ENCODE measurements at places on chromosomes 7 and 10.

DNA sequence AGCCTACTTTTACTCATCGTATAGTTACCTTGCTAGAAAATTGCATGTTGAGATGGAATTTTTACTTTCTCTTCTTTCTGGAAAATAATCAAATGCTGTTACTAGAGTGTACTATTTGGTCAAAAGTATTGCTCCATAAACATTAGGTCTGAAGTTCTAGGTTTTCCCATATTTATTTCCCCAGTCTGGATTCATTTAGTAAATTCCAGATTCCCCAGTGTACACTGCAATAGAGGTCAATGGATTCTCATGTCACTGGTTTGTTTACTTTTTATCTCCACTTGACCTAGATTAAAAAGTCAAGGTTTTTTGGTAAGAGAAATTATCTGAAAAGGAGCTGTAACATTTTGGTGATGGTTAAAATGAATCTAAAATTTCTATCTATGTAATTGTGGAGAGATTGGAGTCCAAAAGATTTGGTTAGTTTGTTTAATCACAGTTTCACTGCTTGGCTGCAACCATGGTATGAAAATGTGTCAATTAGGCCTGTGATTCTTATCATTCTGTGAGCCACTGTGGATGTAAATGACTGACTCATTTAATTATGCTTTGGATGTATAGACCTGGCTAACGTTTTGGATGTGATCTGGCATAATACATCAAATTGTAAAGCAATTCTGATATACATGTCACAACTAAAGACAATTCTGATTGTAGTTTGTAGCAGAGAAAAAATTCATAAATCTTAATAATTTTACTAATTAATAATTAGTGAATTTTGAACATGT, 32.7 kb upstream of the STEAP4 start:
- DNase-seq, result no peak

- no peak for DNase-seq
Measured at GRCh38 chr7:103076764-103077163, 1.8 kb downstream of the ARMC10 start.

DNA sequence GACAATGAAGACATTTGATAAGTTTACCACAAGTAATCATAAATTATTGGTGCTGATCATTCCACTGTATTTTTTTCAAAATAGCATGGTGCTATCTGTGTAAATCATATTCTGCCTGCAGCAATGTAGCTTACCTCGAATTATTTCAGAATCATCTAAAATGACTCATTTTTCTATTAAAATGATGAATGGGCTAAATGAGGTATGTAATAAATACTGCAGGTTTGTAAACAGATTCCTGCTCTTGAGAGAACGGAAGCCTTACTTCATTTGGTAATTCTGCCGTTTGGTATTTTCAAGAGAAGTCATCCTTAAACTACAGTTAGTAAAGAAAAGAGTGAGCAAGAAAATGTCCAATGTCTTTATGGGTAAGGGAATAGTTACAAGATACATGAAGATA, 115.9 kb downstream of the CHCHD3 start:
- DNase-seq, result no peak

GRCh38 chr7:3301449-3301731, 338 bp downstream of the SDK1 start:
- DNase-seq, result no peak

- DNase-seq, result no peak
Measured at GRCh38 chr10:37520488-37520887, 336.9 kb downstream of the ZNF248 start.

- no peak for DNase-seq
Measured at GRCh38 chr10:104337521-104337984, 712 bp downstream of the ITPRIP start.

GRCh38 chr10:58240531-58240930, 27.2 kb downstream of the IPMK start:
- no peak for DNase-seq

- peak; percentile 87 for DNase-seq
Measured at GRCh38 chr10:3757638-3758490, 27.1 kb downstream of the KLF6 start.

GRCh38 chr7:151689196-151689971, 169.7 kb upstream of the RHEB start:
- DNase-seq, result no peak

DNA sequence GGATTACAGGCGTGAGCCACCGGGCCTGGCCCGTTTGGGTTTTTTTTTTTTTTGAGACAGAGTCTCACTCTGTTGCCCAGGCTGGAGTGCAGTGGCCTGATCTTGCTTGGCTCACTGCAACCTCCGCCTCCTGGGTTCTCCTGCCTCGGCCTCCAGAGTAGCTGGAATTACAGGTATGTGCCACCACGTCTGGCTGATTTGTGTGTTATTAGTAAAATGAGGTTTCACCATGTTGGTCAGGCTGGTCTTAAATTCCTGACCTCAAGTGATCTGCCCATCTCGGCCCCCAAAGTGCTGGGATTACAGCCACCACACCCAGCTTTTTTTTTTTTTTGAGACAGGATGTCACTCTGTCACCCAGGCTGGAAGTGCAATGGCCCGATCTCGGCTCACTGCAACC, 5.9 kb upstream of the BAIAP2L1 start:
- no peak for DNase-seq

- no peak for DNase-seq
Measured at GRCh38 chr7:86708031-86708680, 64.4 kb downstream of the GRM3 start.

DNA sequence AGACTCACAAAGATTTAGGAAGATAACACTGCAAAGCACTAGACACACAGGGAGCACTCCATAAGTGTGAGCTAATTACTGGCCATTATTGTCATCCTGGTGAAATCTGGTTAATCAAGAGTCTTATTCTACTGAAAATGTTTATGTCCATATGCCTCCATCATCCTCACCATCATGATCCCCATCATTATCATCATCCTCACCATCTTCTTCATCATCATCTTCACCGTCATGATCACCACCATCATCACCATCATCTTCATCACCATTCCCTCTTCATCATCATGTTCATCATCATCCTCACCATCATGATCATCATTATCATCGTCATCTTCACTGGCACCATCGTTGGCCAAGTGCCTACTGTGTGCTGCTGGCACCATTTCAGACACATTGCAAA, 76.3 kb upstream of the CARD11 start:
- no peak for DNase-seq

GRCh38 chr7:157610671-157611295, 274.0 kb downstream of the DNAJB6 start:
- DNase-seq, result no peak

DNA sequence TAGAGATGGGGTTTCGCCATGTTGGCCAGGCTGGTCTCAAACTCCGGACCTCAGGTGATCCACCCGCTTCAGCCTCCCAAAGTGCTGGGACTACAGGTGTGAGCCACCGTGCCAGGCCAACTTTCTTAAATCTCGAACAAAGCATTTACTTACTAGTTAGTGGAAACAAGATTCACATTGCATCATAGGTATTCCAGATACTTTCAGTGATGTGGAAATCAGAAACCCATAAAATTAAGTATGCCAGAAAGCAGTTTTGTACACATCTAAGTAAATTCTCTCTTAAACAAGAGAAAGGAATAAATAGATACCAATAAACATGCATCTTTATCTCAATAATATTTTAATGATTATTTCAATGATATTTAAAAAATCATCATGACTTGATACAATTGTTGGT, 75.5 kb downstream of the DGKI start:
- DNase-seq, result no peak

- no peak for DNase-seq
Measured at GRCh38 chr7:96548664-96549063, 161.0 kb downstream of the SEM1 start.

GRCh38 chr10:49568235-49568634, 29.3 kb upstream of the ERCC6 start:
- no peak for DNase-seq

GRCh38 chr7:87592300-87592699, 8.4 kb downstream of the ABCB1 start:
- no peak for DNase-seq

GRCh38 chr10:2926918-2927660, 140.3 kb upstream of the PFKP start:
- no peak for DNase-seq

DNA sequence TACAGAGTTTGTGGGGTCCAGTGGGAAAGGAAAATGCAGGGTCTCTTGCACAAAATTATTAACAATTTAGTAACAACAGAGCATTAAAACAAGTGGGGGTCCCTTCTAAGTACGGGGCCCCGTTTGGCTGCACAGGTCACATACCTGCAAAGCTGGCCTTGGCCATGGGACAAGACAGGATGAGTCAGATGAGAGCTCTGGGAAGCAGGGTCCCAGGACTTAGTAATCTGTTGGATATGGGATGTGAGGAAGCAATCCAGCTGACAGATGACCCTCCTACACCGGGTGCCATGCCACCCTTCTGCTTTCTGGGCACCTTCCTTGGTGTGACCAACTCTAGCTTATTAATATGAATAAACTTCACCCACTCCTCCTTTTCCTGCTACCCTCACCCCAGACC, 3.2 kb upstream of the DUSP5 start:
- DNase-seq, result no peak

DNA sequence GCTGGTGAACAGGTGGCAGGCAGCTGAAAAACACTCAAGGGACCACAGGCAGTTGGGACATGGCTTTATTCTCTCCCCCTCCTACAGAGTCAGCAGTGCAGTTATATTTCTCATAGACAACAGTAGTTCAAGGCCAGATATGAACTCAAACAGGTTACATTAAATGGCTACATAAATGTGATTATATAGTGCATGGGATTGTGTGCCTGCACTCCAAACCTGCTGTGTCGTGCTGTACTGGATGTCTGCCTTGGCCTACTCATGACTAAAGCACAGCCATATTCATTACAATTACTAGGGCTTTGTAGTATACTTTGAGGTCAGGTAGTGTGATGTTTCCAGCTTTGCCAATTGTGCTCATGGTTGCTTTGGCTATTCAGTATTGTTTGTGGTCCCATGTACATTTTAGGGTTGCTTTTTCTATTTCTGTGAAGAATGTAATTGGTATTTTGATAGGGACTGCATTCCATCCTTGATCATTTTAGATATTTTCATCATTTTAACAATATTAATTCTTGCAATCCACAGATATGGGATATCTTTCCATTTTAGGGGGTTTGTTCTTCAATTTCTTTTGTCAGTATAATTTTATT, 393.6 kb downstream of the CNTNAP2 start:
- no peak for DNase-seq

DNA sequence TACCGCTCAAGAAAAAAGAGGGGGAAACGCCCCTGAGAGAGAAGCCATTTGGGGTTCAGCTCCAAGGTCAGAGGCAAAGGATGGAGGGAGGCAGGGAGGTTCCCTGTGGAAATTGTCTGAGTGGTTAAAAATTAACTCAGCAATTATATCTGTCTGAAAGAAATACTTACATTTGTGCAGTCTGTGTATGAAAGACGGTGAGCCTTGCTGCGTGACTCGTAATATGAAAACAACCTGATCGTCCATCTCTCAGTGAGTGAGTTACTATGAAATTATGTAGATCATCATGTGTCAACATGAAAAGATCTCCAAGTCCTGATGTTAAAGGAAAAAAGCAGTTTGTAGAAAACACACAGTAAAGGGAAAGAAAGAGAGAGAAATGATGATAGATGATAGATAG, 67.2 kb upstream of the FAM204A start:
- DNase-seq, result no peak

GRCh38 chr10:110679486-110680272, 35.5 kb downstream of the RBM20 start:
- DNase-seq, result no peak

DNA sequence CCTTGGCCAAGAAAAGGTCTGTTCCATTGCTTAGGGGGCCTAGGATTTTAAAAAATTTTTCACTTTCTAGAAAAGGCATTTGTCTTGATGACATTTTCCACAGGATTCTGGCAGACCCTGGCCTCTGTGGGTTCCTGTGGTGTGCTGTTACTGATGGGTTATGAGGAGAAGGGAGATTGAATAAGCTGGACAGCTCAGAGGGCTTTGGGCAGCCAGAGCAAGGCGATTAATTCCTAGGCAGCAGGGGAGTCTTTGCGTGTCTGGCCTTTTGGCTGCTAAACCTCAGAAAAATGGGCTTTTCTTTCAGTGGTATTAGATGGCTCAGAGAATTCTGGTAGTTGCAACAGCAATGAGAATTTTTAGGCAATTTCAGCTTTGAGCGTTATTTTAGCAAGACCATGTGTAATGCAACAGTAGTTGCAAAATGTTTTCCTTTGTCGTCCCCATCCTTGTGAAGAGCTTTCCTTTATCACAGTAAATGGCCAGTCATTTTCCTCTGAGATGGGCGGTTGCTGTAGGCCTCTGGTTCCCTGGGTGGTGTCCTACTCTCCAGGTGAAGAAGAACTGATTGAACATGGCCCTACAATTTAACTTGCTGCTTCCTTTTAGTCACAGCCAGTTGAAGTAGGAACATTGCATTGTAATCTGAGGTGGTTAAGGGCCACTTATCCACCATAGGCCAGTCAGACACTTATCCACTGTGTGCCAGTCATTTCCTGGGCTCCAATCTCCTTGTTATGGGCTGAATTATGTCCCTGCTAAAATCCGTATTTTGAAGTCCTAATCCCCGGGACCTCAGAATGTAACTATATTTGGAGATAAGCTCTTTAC, 43.2 kb downstream of the SH2D4B start:
- no peak for DNase-seq

GRCh38 chr7:102404005-102404861, 8.1 kb downstream of the PRKRIP1 start:
- peak; percentile 45 for DNase-seq

DNA sequence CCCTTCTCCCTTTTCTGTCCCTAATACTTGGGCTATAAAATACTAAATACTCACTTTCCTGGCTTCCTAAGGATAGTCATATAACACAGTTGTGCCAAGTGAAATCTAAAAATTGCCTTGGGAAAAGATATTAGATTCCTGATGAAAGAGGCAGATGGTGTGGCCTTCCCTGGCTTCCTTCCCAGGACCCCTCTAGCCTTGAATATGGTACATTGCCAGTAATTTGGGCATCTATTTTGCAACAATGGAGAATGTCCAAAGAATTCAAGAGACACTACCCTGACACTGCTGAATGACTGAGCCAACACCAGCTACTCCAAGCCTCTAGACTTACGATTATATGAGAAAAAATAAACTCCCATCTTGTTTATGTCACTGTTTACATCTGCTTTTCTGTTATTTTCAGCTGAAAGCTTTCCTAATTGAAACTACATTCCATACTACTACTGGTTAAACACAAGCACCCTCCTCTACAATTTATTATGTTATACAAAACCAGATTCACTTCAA, 17.9 kb downstream of the COPG2 start:
- no peak for DNase-seq
